ENCODE measurements at places on chromosomes 2 and 18.

DNA sequence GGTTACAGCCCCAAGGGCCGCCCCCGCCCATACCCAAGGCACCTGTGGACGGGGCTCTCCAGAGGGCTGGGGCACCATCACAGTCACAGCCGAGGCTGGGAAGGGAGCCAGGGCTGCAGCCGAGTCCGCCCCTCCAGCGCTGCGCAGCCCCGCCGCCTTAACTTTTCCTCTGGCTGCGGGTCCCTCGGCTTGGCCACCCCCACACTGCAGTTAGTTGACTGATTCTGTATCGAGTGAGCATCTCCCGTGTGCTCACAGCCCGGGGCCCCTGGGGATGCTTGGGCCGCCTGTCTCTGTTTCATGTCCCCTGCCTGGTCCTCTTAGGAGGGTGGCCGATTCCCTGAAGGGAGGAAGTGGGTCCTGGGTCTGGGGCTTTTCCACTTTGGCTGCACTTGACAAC is 33.7 kb downstream of the EMILIN2 start:
- DNase-seq = no peak

DNA sequence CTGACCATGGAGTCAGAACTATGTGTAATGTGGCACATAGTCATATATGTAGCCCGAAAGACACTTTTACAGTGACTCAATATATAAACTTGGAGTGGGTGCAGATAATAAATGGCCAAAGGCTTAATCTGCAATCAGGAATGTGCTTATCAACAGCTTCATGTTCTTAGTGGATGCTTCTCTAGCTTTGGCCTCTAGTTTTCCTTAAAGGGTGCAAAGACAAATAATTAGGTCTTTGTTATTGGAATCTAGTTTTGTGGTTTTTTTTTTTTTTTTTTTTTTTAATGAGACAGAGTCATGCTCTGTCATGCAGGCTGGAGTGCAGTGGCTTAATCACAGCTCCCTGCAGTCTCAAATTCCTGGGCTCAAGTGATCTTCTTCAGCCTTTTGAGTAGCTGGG is 625.6 kb downstream of the EPHA4 start:
- DNase-seq = no peak

DNA sequence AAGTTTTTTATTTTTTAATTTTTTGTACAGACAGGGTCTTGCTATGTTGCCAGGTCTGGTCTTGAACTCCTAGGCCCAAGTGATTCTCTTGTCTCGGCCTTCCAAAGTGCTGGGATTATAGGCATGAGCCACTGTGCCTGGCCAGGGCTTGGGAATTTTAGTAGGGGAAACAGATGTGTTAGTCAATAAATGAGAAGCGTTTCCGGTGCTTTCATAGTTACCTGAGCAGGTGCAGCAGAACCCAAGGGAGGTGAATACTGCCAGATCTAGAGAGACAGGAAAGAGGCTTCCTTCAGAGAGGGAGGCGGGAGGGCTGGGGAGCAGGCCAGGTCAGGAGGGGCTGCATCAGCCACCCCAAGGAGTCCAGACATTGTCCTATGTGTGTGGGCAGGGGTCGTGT is 30.5 kb upstream of the IMPA2 start:
- no peak for DNase-seq

DNA sequence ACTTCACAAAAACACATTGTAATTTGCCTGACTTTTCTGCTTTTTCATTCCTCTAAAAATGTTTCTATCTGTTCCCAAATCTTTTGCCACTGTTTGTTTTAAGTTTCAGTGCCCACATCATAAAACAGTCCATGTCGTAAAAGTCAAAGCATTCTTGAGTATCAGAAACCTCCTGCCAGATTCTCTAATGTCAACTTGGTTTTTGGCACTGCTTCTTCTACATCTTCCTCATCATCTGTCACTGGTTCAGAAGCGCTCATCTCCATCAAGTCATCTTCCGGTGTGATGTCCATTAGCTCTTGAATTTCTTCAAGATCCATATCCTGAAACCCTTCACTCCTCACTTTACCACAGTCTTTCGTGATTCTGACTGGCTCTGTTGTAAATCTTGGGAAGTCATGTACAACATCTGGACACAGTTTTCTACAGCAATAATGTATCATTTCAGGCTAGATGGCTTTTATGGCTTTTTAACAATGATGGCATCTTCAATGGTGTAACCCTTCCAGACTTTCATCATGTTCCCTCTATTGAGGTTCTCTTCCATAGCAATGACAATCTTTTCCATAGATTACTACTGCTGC is 19.6 kb downstream of the CUL3 start:
- no peak for DNase-seq

- no peak for DNase-seq
These were observed 163.3 kb downstream of the LRRC30 start for GRCh38 chr18:7394050-7394659.

DNA sequence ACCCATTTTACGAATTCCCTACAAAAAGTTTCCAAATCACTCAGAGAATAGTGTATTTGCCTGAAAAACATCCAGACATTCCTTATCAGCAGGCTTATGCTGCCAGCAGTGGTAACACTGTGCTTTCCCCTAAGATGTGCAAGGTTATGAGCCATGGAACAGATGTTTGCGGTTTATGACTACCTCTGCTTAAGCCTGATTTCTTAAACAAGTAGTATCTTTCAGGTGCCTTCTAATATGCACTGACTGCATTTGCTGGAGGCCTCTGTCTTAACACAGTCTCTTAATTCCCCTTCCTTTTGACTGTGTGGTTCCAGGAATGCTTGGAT is 54.8 kb downstream of the CDC42EP3 start:
- DNase-seq = no peak

DNA sequence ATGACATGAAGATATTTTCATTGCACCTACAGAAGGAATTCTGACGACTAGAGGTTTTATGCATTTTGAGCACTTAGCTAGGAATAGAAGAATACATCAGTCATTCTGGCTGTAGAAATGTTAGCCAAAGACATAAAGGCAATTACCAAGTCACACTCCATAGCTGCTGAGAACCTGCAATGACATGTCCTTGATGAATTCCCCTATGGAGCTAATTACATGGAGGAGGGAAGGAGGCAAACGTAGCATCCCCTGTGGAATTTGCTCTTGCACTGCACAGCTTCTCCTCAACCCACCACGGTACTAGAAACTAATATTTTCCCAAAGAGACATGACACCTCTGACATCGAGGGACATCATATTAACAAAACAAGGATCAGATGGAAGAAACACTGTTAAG is 174.0 kb upstream of the SESTD1 start:
- DNase-seq = no peak

- no peak for DNase-seq
These were observed 119.2 kb upstream of the HNRNPA3 start for GRCh38 chr2:177093371-177093770.

DNA sequence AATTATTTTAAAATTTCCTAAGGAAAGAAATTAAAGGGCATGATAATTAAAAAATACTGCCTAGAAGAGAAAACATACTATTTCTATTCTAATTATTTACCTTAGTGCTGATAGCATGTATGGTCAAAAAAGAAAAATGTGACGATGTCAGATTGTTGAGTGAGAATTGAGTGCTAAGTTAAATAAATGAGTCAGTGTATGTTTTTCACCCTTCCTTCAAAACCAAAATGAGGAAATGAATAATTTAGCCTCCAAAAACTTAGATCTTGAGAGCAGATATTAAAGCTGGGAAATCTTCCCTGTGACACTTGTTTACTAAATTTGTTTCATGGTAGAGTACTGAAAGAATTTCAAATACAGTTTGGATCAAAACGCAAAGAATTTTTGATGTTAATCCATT is 58.6 kb upstream of the NYAP2 start:
- no peak for DNase-seq

GRCh38 chr2:56211048-56211447 is 27.3 kb downstream of the CCDC85A start:
- DNase-seq = no peak

- DNase-seq = no peak
These were observed 90.6 kb upstream of the ANKRD30BL start for GRCh38 chr2:132252191-132252893.

DNA sequence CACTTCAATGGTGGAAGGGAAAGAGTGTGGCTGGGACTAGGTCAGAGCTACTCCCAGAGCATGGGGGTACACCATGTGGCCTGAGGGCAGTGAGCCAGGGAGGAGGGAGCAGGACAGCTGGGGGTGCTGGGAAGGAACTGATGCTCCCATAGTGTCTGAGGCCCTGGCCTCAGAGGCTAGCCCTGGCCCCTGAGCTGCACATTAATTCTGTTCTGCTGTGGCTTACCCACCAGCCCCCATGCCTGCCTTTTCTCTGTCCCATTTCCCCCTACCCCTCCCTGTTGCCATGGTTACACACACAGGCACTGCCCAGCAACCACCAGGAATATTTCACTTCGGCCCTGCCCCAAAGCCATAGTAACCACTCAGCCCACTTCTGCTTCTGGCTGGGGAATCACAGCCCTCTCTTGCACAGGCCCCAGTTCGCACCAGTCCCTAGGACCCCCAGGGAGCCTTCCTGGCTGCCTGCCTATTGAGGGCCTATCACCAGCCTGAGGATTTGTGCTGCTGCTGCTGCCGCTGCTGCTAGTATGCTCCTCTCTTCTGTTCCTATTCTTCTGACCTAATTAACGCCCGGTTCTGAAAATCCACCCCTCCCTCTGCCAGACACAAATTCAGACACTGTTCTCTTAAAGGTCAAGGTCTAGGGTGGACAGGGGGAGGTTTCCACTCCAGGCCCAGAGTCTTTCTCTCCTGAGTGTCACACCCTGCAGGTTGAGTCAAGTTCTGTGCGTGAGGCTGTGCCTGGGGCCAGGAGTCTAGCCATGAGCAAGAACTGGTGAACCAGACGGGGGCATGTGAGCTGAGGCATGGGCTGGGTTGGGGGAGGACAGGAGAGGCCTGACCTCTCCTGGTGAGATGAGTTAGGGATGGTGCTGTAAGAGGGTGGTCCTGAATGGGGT is 87.1 kb upstream of the MCFD2 start:
- DNase-seq = peak; percentile 87

DNA sequence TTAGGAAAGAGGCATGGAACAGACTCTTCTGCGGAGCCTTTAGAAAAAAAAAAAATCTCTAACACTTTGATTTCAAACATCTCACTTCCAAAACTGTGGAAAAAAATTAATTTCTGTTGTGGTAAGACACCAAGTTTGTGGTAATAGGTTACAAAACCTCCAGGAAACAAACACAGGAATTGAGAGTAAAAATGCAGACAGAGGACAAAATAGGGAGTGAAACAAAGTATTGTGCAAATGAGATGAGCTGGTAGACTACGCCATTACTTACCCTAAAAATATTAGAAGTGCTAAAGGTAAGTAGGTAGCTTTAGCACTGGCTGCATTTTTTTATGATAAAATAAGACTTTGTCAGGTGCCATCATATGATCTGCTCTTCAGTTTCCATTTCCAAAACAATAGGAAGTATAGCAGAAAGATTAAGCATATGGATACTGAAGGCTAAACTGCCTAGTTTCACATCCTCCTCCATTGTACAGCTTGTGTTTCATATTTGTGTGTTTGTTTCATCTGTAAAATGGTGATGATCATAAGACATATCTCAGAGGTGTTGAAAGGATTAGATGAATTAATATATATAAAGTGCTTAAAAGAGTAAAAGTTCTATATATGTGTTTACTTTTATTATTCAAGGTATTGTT is 309.2 kb downstream of the NR4A2 start:
- peak; percentile 76 for DNase-seq

Data from MV-4-11 (cell line).